Tibial artery (tissue), 4 donors: ENCODE measurements at places on chromosomes 7 and 10.

- no peak for DNase-seq
These were observed 370.3 kb upstream of the CELF2 start for GRCh38 chr10:10647331-10647730.

DNA sequence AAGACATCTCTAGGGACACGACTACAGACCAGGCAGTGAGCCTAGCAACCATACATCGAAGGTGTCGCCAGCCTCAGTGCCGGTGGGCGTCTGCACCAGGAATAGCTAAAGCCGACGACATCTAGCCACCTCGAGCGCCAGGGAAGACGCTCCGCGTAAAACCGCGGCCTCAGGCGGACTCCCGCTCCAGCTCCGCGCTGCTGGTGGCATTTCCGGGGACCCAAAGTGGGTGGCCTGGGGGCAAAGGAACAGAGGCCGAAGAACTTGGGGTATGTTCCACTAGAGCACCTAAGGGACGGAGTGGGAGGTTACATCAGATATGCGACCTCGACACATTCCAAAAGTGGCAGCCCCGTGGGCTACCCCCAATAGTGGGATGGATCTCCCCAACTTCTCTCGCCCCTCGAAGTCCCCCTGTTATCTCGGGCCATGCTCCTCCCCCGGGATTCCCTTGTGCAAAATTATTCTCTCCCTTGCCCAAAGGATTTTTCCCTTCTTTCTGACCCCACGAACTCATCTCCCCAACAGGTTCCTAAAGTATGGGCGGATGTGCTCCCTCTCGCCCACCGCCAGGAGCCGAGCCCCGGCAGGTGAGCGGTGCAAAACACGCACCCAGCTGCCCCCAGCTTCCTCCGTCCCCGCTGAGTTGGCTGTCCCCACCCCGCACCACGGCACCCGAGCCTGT, 1.2 kb downstream of the KCNMA1 start:
- DNase-seq: no peak

GRCh38 chr7:70573071-70573661, 558.8 kb upstream of the GALNT17 start:
- no peak for DNase-seq

GRCh38 chr10:130403153-130404075, 267.2 kb downstream of the GLRX3 start:
- DNase-seq: no peak

GRCh38 chr7:158828133-158829020, 932 bp downstream of the ESYT2 start:
- DNase-seq: peak; percentile 48

- no peak for DNase-seq
These were observed 823.8 kb upstream of the CELF2 start for GRCh38 chr10:10193848-10194247.

GRCh38 chr10:119370972-119371703, 163.8 kb downstream of the GRK5 start:
- DNase-seq: peak; percentile 86

DNA sequence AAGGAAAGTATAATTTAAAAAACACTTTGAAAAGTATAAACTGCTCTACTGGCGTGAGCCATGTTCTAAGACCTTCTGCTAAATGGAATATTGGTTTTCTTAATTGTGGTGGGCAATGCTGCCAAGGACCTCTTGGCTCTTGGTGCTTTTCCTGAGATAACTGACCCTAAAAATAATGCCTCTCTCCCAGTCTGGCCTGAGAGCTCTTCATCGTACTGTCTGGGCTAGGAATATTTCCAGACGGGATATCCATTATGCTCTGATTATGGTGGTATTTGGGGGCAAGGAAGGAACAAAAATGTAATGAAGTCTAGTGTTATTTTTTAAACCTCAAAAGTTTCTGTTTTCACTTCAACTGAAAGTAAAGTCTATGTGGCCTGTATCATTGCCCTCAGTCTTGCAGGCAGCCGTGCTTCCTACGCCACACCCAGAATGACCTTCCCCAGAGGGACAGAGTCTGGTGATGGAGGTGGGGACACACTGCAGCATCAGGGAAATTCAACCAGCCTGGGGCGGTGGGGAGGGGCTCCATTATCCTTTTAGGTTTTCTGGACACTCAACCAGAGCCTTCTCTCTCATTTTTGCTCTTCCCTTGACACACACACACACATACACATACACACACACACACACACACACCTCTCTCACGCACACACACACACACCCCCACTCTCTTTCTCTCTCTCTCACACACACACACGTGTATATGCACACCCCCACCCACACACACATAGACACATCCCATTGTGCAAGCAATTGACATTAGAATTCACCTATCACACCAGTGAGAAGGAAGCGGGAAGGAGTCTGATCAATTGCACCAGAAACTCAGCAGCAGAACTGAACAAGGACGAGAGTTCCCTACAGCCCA, 99.6 kb downstream of the LRRC18 start:
- no peak for DNase-seq

DNA sequence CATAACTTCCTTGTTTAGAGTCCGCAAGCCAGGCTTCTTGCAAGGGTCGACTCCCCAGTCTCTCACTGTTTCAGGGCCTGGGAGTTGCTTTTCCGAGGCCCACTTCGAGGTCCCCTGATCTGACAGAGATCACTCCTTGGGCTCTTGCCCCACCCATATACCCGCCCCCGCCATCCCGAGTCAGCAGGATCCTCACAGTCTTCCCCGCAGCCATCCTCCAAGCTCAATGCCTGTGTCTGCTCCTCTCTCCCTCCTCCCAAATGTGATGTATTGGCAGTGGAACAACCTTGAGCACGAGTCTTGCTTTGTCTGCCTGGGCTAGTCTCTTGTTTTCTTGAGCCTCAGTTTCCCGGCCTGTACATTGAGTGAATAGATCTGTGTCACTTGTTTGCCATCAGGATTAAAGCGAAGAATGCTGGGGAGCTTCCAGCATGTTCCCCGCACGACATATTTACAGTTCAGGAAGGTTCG, 2.4 kb upstream of the HMX2 start:
- DNase-seq: no peak
